ENCODE measurements at places on chromosomes 2 and 18.

DNA sequence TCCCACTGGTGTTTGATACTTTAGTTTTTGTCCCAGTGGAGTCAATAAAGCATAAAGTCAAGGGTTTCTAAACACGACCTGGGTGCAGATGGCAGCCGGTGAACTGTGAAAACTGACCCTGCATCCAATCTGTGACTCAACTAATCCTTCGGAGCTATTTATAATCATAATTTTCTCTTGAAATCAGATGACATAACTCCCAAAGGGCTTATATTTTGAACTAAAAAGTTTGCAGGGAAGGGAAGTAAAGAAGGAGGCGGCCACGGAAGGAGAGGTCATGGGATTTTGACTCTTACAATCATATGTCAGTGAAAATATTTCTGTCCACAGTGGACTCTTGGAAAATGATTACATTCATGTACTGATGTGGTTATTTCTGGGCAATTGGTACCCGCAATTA, 178.5 kb downstream of the PDE1A start:
- no peak for DNase-seq

DNA sequence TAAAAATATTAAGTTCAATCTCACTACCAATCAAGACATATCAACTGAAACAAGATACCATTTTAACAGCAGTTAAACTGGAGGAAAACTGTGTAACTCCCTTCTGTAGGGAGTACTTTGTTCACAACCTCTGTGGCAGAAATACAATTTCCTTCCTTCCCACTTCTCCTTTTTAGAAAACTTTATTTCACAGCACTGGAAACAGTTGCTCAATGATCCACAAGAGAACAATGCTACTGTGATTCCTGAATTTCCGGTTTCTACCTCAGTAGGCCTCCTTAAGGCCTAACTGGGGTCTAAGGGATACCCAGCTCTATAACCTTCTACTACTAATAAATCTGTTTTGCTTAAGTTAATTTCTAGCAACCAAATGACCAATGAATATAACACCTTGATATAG, 14.1 kb downstream of the TLK1 start:
- no peak for DNase-seq

GRCh38 chr2:126850940-126851339, 47.8 kb upstream of the TEX51 start:
- DNase-seq, result no peak

DNA sequence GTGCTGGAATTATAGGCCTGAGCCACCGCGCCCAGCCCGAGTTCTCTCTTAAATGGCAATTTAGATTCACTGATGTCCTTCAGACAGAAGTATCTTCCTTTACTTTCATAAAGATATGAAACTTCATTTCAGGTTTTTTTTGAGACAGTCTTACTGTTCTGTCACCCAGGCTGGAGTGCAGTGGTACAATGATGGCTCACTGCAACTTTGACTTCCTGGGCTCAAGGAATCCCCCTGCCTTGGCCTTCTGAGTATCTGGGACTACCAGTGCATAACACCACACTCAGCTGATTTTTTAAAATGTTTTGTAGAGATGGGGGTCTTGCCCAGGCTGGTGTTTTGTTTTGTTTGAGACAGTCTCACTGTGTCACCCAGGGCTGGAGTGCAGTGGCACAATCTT, 13.2 kb downstream of the ITGB1BP1 start:
- no peak for DNase-seq

- no peak for DNase-seq
Measured at GRCh38 chr2:84888401-84889276, 7.8 kb upstream of the TRABD2A start.

DNA sequence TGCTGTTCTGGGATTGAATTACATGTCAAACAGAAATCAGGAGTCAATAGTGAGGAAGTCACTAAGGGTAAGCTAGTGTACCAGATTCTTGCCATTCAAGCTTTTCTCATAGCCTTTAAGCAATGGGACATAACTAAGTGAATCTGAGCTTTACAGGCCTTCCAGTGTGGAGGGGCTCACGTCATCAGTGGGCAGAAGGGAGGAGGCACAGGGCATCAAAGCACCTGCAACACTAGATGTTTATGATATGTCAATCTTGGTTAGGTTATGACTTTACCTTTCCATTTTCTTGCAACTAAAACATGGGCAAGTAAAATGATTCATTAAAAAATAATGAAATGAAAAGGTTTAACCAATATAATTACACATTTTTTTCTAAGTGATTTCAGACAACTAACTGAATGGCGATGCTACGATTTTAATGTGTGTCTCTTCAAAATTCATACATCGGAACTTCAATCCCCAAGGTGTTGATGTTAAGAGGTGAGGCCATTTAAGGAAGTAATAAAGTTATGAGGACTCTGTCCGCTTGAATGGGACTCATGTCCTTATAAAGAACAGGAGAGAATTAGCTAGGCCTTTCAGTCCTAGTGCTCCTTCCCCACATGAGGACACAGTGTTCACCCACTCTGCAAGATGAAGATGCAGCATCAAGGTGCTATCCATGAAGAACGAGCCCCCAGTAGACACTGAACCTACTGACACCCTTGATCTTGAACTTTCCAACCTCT, 1169.2 kb upstream of the NXPH2 start:
- no peak for DNase-seq

DNA sequence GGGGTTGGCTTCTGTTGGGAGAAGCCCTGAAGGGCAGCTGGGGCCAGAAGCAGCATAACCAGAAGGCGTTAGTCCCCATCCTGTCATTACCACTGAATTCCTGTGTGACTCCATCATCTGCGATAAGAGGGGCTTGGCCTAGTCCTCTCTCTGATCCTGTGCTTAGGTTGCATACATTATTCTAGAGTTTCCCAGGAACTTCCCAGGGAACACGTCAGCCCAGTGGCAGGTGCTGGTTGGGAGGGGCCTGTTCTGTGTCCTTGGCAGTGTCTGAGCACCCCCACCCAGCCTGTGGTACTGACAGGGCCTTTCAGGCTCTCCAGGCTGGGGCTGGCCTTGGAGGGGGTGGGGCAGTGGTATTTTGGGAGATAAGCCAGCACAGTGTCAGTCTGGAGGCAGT, 4.5 kb upstream of the TOGARAM2 start:
- no peak for DNase-seq

- DNase-seq, result no peak
Measured at GRCh38 chr2:239227661-239228371, 173.0 kb downstream of the HDAC4 start.

DNA sequence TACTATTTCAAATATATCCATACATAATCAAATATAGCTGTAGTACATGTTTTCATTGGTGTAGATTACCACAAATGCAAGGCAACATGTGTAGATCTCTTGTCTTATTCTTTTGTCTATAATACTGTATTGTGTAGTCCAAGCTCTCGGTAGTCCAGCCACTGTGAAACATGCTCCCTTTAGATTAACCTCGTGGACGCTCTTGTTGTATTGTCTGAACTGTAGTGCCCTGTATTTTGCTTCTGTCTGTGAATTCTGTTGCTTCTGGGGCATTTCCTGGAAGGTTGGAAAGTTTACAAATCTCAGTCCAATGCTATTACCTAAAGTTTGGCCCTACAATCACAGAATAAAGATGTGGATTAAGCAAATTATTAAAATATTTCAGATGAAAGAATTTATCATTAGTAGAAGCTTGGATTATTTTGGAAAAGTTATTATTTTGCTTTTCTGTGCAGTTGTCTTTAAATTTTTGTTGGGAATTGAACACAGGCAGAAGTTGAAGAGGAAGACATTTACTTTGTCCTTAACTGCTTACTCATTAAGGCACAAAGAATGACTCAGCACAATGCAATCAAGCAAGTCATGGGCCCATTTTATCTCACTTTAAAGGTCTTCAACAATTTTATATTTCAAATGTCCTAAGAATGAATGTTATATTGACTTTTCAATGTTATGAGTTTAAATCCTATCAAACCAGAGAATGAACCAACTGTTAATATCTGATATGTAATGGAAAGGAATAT, 103.4 kb upstream of the CAVIN2 start:
- DNase-seq, result no peak

DNA sequence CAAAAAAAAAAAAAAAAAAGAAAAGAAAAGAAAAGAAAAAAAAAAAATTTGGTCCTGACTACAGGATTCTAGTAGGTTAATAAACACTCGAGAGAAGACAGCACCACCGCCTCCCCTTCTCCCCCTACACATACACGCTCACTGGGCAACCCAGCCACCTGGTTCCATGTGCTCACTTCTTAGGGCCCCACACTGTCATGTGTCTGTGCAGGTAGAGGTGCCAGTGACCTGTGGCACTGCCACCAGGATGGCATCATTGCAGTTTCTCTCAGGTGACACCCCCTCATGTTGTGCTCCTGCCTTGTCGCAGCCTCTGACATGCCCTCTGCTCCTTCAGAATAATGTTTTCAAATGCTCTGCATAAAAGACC, 39.7 kb upstream of the LYPD6B start:
- DNase-seq, result no peak

DNA sequence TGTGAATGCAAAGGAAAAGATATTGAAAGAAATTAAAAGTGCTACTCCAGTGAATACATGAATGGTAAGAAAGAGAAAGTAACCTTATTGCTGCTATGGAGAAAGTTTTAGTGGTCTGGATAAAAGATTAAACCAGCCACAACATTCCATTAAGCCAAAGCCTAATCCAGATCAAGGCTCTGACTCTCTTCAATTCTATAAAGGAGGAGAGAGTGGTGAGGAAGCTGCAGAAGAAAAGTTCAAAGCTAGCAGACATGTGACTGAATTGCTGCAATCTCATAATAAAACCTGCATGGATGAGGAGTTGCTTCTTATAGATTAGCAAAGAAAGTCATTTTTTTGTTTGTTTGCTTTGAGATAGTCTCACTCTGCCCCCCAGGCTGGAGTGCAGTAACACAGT, 130.2 kb downstream of the DNAH6 start:
- DNase-seq, result no peak

GRCh38 chr2:170965446-170966225, 36.6 kb downstream of the GORASP2 start:
- no peak for DNase-seq

DNA sequence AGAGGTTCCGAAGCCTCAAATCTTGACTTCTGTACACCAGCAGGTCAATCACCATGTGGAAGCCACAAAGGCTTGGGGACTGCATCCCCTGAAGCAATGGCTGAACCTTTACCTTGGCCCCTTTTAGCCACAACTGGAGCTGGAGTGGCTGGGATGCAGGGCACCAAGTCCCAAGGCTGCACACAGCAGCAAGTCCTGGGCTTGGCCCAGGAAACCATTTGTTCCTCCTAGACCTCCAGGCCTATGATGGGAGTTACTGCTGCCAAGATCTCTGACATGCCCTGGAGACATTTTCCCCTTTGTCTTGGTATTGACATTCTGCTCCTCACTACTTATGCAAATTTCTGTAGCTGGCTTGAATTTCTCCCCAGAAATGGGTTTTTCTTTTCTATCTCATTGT, 285.9 kb downstream of the ASXL3 start:
- no peak for DNase-seq

GRCh38 chr2:202038471-202039277, 5.0 kb downstream of the FZD7 start:
- no peak for DNase-seq

GRCh38 chr2:134310107-134311079, 56.5 kb downstream of the MGAT5 start:
- no peak for DNase-seq

DNA sequence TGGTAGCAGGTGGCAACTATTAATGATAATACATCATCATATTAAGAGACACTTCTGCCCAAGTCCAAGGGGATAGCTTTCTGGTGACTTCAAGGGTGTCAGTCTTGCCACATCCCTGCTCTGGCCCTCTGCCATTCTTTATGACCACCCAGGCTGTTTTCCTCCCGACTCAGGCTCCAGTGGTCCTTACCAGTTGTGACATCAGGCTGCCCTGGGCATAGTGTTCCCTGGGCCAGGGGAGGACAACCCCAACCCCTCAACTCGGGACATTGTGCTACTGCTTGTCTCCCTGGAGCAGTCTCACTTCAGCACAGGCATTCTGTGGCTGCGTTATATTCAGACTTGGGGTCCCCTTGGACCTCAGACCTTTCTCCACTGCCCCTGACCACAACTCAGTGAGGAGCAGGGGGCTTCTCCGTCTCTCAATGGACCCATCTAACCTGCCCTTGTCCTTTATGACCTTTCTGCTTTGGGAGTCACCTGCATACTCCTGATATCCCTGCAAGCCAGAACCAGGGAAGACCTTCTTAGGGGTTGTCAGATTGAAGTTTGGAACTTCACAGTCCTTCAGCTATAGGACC, 12.8 kb downstream of the DNAJB2 start:
- DNase-seq, result no peak

DNA sequence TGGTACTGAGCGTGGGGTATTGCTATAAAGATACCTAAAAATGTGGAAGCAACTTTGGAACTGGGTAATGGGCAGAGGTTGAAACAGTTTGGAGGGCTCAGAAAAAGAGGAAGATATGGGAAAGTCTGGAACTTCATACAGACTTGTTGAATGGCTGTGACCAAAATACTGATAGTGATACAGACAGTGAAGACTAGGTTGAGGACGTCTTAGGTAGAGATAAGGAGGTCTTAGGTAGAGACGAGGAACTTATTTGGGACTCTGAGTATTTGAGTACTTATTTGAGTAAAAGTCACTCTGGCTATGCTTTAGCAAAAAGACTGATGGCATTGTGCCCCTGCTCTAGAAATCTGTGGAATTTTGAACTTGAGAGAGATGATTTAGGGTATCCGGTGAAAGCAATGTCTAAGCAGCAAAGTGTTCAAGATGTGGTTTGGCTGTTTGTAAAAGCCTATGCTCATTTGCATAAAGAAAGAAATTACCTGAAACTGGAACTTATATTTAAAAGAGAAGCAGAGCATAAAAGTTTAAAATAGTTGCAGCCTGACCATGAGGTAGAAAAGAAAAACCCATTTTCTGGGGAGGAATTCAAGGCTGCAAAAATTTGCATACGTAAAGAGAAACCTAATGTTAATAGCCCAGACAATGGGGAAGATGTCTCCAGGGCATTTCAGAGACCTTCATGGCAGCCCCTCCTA, 219.6 kb downstream of the PDE1A start:
- DNase-seq, result no peak

DNA sequence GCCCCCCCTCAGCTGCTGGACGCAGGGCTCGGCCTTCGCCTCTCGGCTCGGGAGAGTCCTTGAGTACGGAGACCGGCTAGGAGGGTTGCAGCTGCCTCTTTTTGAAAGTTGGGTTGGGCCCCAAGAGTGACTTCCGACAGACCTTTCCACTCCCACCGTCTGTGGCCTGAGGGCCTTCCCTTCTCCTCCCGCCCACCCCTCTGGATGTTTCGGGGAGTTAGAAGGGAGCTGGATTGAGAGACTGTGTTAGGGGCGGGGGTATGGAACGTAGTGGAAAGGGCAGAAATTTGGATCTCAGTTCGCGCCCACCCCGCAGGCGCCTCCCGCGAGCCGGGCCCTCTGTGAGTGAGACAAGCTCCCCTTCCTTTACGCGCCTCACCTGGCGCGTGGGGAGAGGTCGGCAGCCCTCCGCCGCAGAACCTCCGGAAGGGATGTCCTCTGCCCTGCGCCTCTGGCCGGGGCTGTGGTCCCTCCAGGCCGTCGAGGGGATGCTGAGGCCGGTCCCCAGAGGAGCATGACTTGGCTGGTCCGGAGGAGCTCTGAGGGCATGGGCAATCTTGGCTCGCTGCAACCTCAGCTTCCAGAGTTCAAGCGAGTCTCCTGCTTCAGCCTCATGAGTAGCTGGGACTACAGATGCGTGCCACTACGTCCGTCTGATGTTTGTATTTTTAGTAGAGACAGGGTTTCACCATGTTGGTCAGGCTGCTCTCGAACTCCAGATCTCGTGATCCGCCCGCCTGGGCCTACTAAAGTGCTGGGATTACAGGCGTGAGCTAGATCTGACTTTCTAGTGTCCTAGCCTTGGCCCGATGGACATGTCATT, 15.9 kb downstream of the C2orf74 start:
- no peak for DNase-seq

- DNase-seq, result no peak
Measured at GRCh38 chr2:64651590-64651989, 2.1 kb downstream of the SERTAD2 start.

Measured in NCI-H2029 treated with DMSO at 0.1 percent for 48 hours (cell line).